Activated T-cell treated with anti-CD3 and anti-CD28 coated beads, Interleukin-2, amount 50 U/mL, for 72 hours (primary cell): ENCODE measurements at places on chromosomes 7 and 10. TPM values are rescaled to one million over a fixed set of nuclear protein-coding genes. Genes with fewer than 3 reads are reported as not detected.

GRCh38 chr10:15842556-15843169 is 17.6 kb downstream of the MINDY3 start:
- H3K36me3 ChIP-seq, result peaks cover 1% of the 10 kb centered on the region
- no peak for DNase-seq
- no peak overlapping the region for H3K27ac ChIP-seq
- H3K4me1 ChIP-seq, result peaks cover 17% of the 10 kb centered on the region

DNA sequence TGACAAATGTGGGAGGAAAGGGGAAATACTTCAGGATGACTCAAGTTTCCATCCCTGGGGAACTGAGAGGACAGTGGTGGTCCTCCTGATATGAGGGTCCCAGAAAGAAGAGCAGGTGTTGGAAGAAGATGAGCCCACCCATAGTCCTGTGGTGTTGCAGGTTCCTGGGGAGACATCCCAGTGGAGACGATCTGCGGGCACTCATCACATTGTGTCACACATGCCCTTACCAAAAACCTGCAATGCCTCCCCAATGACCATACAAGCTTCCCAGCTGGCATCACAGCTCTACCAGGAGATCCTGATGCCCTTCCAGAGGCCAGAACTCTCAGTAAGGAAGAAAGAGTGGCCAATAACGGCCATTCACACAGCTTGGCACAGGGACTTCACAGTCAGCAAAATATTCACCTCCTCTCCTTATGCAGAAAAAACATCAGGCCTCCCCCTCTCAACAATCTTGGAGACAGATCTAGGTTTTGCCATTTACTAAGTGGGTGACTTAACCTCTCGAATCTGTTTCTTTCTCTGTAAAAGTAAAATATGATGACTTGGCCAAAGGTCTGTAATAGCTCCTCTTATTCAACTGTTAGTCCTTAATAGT is 9.0 kb downstream of the PUS7 start:
- peaks cover 38% of the 10 kb centered on the region for H3K4me1 ChIP-seq
- peak overlapping the region; percentile 55 for H3K4me3 ChIP-seq
- peaks cover 3% of the 10 kb centered on the region for H3K36me3 ChIP-seq
- H3K27me3 ChIP-seq, result no peaks in the 10 kb centered on the region
- H3K27ac ChIP-seq, result peak overlapping the region; percentile 81
- DNase-seq, result no peak

The TMEM139 gene
- total RNA-seq, result 1.3 TPM

The CPA4 gene
- total RNA-seq, result 0.32 TPM

The DLX6 gene
- not detected for total RNA-seq
